Stimulated activated CD8-positive, alpha-beta memory T cell treated with anti-CD3 and anti-CD28 coated beads, Interleukin-15, amount 100 ng/mL, for 1 hour (primary cell): ENCODE measurements at places on chromosomes 1 and 21.

DNA sequence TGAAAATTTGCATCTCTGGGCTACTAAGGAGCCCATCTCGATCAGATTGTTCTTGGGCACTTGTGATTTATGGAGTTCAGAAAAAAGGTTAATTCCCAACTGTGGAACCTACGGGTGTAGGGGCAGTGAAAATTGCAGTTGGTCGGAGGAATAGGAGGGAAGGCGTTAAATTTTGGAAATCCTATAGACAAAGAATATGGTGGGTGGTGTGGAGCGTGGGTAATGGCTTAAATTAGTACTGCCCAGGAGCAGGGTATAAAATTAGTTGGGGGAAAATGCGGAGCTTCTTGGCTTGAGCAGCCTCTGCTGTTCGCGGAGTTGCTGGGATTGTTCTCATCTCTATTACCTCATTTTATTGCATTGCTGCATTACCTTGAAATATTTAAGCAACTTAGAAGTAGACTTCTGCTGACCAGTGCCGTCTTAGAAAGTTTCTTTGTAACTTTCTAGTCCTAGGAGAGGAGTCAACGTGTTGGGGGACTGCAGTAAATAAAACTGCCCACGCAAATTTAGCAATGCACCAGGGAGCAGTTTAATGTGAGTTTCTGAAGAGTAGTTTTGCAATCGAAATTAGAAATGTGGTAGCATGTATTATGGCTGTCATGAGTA, 514 bp downstream of the S1PR1 start:
- DNase-seq, result no peak

GRCh38 chr1:66262208-66262963, 271.6 kb upstream of the SGIP1 start:
- no peak for DNase-seq

DNA sequence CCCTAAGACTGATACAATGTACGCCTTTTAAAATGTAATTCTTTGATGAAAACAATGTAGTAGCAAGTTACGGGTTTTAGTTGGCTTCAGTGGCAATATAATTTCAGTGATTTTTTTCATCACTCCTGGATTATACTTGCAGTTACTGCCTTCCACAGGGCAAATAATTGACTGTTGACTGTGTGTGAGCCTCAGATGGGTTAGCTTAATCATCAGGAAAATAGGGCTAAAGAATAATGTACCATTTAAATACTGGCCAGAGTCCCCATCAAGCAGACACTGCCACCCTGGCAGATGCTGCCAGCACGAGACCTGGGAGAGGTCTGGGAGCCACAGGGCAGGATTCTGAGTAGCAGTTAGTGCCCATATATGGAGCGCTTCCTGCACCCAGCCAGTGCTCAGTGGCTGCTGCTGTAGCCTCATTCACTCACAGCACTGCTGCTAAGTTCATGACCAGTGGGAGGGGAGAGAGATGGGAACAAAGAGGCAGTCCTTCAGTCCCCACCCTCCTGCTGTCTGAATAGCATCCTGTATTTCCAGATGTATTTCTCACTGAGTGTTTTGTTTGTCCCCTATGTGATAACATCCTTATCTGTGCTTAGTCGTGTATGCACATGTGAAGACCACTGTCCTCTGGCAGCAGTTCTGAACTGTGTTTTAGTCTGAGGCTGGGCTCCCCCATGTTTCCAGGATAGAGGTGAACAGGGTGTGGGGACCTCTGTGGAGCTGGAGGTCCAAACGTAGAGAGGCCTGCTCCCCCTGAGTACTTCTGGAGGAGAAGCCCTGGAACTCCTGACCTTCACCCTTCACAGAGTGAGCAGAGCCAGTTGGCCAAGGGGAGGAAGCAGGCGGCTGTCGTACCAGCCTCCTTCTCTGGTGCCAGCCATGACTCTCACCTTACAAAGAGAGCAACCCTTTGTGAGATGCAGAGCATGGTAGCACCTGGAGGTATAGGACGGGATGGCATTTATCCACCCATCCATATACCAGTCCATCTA, 80.4 kb downstream of the ADARB1 start:
- no peak for DNase-seq

DNA sequence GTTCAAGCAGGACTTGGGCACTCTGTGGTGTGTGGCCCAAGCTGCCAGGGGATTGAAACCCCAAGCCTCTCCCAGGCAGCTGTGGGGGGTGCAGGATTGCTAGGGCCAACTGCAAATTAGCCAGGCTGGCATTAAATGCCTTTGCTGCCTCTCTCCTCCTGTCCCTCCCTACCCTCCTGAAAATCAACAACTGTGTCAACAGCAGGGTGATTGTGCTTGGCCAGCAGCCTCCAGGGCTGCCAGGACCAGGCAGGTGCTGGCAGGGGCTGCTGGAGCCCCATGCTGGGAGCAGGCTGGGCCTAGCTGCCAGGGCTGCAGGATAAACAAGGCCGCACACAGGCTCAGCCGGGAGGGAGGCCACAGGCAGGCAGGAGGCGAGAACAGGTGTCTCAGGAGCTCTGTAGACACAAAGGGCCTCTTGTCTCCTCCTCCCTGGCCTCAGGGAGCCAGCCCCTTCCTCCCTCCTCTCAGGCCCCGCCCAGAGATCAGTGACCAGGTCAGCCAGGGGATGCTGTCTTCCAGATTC, 11.4 kb downstream of the SOX13 start:
- DNase-seq, result no peak

GRCh38 chr1:26287033-26287711, 7.3 kb downstream of the SH3BGRL3 start:
- no peak for DNase-seq

GRCh38 chr1:62076286-62076685, 118.4 kb upstream of the L1TD1 start:
- no peak for DNase-seq

- DNase-seq, result no peak
Measured at GRCh38 chr21:45003331-45004058, 63.7 kb downstream of the SLX9 start.

GRCh38 chr1:228917755-228918154, 182.5 kb downstream of the RHOU start:
- DNase-seq, result no peak

- DNase-seq, result no peak
Measured at GRCh38 chr1:19564366-19564765, 79.0 kb upstream of the CAPZB start.

- DNase-seq, result no peak
Measured at GRCh38 chr1:10646347-10646861, 150.0 kb downstream of the CASZ1 start.

GRCh38 chr21:36708286-36709029, 9.5 kb downstream of the SIM2 start:
- no peak for DNase-seq

- DNase-seq, result no peak
Measured at GRCh38 chr1:44422161-44422560, 17.1 kb downstream of the RNF220 start.

- no peak for DNase-seq
Measured at GRCh38 chr1:36765785-36766300, 268.5 kb downstream of the GRIK3 start.

DNA sequence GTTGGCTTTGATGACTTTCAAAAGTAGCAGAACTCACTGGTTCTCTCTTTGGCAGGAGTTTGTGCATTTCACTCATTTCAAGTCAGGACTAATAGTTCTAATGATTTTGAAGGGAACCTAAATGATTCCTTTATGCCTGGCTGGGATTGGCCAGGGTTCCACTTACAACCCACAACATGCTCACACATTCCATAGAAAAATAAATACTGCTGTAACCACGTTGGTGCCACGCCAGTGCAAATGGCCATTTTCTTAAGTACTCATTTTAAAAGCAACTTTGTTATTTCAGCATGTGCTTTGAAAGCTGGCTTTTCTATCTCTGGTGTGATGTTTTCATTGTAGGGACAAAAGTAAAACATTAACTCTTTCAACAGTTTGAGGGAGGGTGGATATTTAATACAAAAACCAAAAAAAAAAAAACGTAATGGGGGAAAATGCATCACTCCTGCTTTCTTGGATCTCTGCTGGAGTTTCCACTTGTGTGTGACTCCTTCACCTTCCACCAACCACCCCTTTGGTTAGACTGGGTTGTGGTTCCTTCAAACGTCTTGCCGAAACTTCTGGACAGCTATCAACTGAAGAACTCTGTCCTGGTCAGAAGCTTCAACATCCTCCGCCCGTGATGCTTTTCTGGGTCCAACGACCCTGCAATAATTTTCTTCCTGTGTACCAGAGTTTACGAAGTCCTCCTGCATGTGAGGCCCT, 300.4 kb upstream of the RUNX1 start:
- DNase-seq, result no peak

DNA sequence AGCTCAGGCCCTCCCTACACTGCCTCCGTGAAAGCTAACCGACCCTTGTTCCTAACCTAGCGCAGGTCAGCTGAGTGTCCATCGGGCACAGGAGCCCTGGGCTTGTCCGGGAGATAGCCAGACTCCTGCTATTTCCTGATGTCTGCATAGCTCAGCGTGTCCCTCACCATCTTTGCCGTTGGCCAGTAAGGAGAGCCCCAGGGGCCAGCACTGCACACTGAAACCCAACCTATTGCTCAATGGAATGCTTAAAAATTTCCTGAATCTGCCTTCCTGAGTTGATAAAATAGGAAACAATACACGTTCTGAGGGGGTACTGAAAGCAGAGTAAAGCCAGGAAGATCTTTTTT, 2.2 kb downstream of the RUNX1 start:
- no peak for DNase-seq

- DNase-seq, result no peak
Measured at GRCh38 chr1:112507921-112508277, 866 bp upstream of the WNT2B start.

GRCh38 chr1:220013497-220013896, 32.8 kb downstream of the EPRS1 start:
- DNase-seq, result no peak
